ENCODE measurements at places on chromosomes 13 and 19.

- no peak for DNase-seq
These were observed 220.7 kb upstream of the RXFP2 start for GRCh38 chr13:31518645-31519044.

- no peak for DNase-seq
These were observed 2.8 kb downstream of the GSX1 start for GRCh38 chr13:27794921-27795717.

DNA sequence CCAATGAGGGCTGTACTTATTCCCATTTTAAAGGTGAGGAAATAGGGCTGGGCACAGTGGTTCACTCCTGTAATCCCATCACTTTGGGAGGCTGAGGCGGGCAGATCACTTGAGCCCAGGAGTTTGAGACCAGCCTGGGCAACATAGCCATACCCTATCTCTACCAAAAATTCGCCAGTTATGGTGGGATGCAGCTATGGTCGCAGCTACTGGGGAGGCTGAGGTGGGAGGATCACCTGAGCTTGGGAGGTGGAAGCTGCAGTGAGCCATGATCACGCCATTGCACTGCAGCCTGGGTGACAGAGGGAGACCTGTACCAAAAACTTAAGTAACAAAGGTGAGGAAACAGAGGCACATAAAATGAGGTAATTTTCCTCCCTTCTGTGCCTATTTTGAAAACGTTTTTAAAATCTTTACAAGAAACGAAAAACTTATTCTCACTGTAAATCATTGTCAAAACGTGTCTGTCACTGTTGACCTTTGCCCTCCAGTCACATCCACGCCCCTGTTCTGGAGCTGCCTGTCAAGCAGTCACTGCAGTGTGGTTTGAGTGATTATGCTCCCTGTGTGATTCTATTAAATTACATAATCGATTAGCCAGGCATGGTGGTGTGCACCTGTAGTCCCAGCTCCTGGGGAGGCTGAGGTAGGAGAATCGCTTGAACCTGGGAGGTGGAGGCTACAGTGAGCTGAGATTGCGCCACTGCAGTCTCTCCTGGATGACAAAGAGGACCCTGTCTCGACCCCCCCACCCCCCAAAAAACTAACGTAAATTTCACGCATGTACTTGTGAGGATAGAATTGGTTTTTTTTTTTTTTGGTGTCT is 12.5 kb downstream of the NOP53 start:
- DNase-seq, result no peak

DNA sequence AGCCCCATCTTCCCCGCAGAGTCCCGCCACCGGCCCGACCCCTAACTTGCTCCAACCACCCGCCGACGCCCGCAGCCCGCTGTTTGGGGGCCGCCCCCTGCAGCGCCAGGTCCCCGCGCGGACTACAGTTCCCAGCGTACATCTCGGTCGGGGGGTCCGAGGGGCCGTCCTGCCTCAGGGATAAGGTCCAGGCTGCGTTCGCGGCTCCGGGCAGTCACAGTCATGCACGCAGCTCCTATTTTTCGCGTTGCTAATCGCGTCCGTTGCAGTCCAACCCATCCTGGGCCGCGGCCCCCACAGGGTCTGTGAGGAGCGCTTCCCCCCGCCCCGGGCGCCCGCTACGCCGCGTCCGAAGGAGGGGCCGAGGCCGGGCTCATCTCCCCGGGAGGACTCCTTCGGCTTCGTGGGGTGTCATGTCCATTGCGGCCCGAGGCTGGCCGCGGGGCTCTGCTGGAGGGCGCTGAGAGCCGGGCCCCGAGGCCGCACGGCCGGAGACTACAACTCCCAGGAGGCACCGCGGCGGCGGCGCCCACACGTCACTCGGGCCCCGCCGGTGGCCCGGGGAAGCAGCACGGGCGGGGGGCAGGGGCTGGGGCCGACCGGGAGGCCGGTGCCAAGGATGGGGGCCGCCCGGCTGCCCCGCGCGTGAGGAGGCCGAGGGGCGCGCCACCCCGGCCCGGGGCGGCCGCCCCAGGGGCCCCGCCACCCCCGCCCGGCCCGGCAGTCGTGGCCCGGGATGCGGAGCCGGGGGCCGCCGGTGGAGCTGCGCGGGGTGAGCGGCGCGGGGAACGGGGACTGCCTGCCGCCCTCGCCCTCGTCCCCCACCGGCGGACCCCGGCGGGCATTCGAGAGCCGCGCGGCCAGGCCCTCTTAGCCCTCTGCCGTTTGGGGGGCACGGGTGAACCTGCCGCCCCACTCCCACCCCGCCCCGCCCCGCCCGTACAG is at the start of gene MAP3K10:
TSS of gene MAP3K10 (plus strand) at position 536 of the 945 bp plus-strand sequence. CDS start 606 bp downstream, outside the sequence.
- peak; percentile 93 for DNase-seq

GRCh38 chr13:24128962-24129361 is 31.6 kb upstream of the SPATA13 start:
- DNase-seq, result no peak

- no peak for DNase-seq
These were observed 59.4 kb downstream of the TSC22D1 start for GRCh38 chr13:44516771-44517170.

- DNase-seq, result no peak
These were observed 119.7 kb upstream of the SOX1 start for GRCh38 chr13:111947026-111947810.

- no peak for DNase-seq
These were observed 55.0 kb downstream of the LRCH1 start for GRCh38 chr13:46607768-46608564.

GRCh38 chr13:77457966-77458365 is 77.5 kb upstream of the SCEL start:
- DNase-seq, result no peak

DNA sequence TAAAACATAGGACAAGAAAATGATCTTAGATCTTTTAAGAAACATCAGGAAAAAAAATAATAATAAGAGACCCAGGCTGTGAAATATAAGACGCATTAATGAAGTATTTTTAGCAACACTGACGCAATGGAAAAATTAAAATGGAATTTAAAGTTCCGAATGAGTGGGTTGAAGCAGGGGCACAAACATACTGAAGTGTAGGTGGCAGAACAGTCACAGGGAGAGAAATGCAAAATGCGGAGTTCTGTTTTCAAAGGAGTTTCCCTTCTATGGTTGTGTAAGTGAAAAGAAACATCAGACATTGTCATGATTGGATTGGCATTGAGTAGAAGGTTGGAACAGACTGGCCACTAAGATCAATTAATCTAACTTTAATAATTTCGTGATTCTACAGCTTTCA is 159.8 kb downstream of the CYSLTR2 start:
- no peak for DNase-seq

- peak; percentile 70 for DNase-seq
These were observed 4.7 kb upstream of the UBE2M start for GRCh38 chr19:58563034-58563573.

DNA sequence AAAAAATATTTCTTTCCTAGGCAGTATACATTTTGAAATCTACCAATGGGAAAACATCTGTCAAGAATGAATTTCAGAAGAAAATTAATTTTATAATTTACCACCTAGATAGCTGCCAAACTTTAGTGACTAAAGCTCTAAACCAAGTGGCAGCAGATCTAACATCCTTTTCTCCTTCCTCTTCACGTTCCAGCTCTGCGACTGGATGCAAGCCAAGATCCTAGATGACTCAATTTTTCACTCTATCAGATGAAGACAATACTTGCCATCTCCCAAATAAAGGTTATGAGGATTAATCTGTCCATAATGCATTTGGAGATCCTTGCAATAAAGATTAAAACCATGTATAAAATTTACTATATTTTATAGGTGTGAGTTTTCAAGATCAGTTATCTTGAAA is 66.7 kb upstream of the MIR17HG start:
- no peak for DNase-seq

- no peak for DNase-seq
These were observed 45.5 kb downstream of the OLFM4 start for GRCh38 chr13:53074114-53074513.

- no peak for DNase-seq
These were observed 1467.8 kb downstream of the UQCRFS1 start for GRCh38 chr19:27744926-27745768.

- DNase-seq, result no peak
These were observed 122.9 kb upstream of the PCDH9 start for GRCh38 chr13:67353031-67353430.

- DNase-seq, result no peak
These were observed 120.9 kb upstream of the TSC22D1 start for GRCh38 chr13:44697058-44697457.
